ENCODE measurements at places on chromosomes 12 and 14.

DNA sequence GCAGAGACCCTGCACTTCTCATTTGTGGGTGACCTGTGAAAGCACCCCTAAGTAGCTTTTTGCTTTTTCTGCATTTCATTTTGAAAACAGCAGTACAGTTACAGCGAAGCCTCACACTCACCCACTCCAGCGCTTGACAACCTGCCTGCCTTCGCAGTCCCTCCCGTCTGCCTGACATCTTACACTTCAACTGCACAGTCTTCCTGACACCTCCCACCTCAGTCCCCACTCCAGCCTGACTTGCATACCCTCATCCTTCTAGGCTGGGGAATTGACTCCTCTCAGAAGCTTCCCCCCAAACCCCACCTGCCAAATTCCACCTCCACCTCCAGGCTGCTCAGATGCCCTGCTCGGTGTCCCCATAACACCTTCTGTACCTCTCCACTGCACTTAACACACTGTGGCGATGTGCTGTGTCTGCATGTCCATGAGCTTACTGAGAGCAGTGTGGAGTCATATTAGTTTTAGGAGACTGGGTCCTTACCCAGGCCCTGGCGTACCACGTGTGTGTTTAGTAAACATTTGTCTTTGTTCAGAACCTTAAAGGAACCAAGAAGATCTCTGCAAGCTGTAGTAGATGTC, 159.4 kb downstream of the PRKCH start:
- no peak for DNase-seq

DNA sequence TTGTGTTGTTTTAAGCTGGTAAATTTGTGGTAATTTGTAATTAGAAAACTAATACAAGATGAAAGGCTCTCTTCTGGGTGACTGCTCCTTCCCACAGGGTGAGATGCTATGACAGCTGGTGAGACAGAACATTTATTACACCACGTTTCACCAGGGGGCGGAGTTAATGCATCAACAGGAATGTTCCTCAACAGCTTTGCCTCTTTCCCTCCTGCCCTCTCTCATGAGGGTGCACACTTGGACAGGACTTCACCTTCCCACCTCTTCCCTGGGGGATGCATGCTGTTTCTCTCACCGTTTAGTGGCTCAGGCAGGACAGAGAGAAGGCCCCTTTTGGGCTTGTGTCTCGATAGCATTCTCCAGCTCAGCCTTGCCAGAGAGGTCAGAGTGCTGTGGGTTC, 13.4 kb upstream of the PPP1R1A start:
- DNase-seq = no peak

DNA sequence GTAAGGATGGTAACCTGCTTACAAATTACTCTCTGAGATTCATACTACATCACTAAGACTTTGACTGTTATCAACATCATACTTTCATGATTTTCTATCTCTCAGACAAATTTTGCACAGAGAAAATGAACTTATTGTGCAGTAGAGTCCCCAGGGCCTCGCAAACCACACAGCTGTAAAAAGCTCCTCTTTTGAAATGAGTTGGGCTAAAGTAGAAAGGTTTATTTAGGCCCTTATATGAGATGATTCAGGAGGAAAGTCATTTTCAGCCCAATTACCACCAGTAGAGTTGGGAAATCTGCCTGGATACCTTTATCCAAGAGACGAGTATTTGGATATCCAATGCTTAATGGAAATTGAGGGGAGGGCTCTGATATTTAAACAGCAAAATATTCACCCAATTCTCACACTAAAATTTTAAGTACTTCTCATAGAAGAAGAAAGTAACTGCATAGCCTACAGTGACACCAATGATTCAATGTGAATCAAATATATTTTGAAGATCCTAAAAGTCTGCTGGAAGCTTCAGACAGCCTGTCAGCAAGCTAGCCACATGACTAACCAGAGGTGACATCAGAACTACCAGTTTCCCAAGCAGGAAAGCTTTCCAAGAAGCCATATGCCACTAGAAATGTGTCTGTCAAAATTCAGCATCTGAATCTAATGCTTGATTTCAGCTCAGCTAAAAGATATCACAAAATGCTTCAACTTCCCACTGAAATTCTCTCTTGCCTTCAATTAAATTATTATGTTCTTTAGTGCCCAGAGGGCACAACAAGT, 190.1 kb upstream of the SYT1 start:
- DNase-seq = no peak

DNA sequence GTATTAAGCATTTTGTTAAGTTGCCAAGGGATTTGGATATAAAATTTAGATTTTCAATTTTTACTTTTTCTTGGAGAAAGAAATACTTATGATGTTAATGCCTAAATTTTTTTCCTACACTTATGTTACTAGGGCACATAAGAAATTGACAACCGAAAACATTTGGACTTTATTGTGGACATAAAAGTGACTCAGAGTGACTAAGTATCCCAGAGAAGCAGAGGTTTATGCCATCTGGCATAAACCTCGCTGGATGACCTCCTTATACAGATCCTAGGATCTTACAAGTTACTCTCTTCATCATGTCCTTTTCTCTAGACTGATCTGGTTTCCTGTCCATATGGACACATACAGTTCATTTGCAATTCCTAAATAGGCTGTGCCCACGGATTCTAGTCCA, 89.8 kb downstream of the RERG start:
- DNase-seq = no peak

GRCh38 chr12:62915204-62915529, 19.8 kb downstream of the PPM1H start:
- DNase-seq = no peak

- DNase-seq = no peak
Measured at GRCh38 chr14:20568393-20568792, 7.5 kb upstream of the RNASE9 start.

- DNase-seq = no peak
Measured at GRCh38 chr14:31465111-31465510, 7.8 kb upstream of the DTD2 start.

GRCh38 chr12:55607821-55608594, 28.7 kb upstream of the OR10P1 start:
- DNase-seq = no peak

- DNase-seq = no peak
Measured at GRCh38 chr12:30570211-30570890, 125.3 kb downstream of the IPO8 start.

GRCh38 chr12:130104571-130105106, 57.6 kb upstream of the FZD10 start:
- no peak for DNase-seq

GRCh38 chr12:68807576-68808387, at the start of gene MDM2:
Gene MDM2 (plus strand): TSS chr12:68808177. CDS start chr12:68808478, 301 bp downstream.
- DNase-seq = peak; percentile 92

- no peak for DNase-seq
Measured at GRCh38 chr12:1246637-1247036, 255.6 kb downstream of the ERC1 start.

DNA sequence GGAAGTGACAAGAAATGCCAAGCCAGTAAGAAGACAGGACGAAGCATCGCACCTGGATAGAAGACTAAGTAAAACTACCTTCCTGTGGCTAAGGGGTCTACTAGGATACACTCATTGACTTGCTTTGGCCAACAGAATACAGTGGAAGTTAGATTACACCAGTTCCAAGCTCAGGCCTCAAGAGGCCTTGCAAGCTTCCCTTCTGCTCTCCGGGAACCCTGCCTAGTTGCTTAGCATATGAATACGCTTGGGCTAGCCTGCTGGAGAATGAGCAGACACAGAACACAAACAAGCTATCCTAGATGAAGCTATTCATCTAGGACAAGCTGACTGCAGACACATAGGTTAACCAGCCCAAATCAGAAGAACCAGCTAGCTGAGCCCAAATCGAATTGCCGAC, 97.0 kb downstream of the DPF3 start:
- no peak for DNase-seq

GRCh38 chr12:14264778-14265177, 100.7 kb upstream of the ATF7IP start:
- no peak for DNase-seq

GRCh38 chr12:29088611-29089219, 60.4 kb upstream of the FAR2 start:
- DNase-seq = no peak

- no peak for DNase-seq
Measured at GRCh38 chr12:43196268-43196907, 355.6 kb downstream of the ADAMTS20 start.

DNA sequence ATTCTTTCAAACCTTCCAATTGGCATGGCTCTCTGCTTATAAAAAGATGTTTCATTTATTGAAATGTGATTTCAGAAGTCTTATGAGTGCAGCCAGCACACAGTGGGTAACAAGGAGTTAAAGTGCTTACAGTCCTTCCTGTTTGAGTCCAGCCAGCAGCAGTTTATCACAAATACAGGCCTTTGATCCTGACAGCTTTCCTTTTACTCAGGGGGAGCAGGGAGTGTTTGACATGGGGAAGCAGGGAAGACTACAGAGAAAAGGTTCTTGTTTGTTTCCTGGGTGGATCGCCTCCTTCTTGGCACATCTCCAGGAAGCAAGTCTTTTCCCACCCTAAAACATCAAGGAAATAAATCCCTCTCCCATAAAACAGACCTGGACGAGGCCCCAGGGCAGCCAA, 216.1 kb downstream of the MSRB3 start:
- DNase-seq = no peak

- DNase-seq = no peak
Measured at GRCh38 chr12:22505826-22506225, 38.5 kb downstream of the C2CD5 start.

- no peak for DNase-seq
Measured at GRCh38 chr12:130911933-130912332, 40.1 kb downstream of the RAN start.

- DNase-seq = no peak
Measured at GRCh38 chr12:13536219-13536910, 339.8 kb downstream of the EMP1 start.

DNA sequence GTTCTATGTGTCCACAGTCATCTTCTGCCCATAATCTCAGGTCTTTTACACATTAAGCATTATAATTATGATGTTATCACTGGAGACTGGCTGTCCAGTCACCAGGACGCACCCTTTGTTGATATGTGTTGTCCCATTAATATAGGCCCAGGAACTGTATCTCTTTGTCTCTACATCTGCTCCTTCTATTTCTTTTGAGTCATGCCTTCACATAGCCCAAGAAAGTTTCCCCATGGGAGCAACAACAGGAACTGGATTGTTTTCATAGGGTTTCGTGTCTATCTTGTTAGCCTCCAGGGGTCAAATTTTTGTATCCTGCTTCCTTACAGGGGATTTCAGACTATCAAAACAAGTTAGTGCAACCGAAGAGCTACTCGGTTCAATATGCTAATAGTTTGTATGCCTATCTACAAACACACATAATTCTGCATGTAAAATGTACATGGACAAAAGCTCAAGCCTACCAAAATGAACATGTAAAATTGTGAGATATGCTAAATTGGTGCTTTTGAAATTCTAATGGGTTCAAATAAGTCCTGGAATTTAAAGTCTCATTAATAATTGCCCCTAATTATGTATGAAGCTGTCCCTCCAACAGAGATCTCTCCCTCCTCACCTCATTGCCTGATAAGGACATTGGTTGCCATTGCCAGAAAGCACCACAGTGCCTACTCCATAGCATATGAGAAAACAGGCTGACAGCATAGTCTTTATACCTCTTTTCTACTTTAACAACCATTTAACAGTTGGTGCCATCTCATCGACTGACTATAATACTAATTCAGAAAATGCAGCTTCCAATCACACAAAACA, 99.8 kb upstream of the DIO2 start:
- DNase-seq = no peak

GRCh38 chr12:47838286-47838931, 18.7 kb upstream of the HDAC7 start:
- no peak for DNase-seq

GRCh38 chr12:71749666-71750065, 5.0 kb upstream of the RAB21 start:
- DNase-seq = no peak

- no peak for DNase-seq
Measured at GRCh38 chr12:29763301-29763683, 20.4 kb downstream of the TMTC1 start.

DNA sequence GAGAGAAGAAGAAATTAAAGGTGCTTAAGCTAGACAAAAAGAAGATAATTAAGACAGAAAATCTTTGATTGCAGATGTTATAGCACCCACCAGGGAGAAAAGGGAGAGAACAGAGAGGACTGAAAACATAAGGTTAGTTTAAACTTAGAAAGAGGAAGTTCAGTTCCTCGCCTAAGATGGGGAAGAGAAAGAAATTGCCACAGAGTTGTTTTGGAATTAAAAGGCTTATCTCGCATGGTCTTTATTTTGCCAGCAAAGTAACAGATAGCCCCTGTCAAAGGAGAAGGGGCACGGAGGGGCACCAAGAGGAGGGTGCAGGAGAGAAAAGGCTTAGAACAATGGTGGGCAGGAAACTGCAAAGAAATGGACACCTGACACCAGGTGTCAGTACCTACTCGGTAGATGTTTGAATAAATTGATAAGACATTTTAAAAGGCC, 17.8 kb upstream of the OXA1L start:
- no peak for DNase-seq

DNA sequence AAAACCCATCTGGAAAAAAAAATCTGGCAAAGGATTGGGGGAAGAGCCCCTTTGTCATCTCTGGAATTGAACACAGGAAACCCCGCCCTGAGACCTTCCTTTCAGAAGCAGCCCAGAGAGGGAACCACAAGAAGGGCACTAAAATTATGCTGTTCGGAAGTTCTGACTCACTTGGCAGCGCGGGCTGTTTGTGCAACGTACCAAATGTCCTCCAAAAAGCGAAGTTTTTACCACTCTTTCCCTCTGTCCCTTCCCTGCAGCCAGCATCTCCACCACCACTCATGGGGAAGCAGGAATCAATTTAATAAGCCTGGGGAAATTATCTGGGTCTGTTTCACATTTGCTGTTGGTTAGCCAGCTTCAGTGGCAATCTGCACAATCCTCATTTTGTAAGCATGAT, 3.2 kb upstream of the SYNE3 start:
- peak; percentile 59 for DNase-seq

DNA sequence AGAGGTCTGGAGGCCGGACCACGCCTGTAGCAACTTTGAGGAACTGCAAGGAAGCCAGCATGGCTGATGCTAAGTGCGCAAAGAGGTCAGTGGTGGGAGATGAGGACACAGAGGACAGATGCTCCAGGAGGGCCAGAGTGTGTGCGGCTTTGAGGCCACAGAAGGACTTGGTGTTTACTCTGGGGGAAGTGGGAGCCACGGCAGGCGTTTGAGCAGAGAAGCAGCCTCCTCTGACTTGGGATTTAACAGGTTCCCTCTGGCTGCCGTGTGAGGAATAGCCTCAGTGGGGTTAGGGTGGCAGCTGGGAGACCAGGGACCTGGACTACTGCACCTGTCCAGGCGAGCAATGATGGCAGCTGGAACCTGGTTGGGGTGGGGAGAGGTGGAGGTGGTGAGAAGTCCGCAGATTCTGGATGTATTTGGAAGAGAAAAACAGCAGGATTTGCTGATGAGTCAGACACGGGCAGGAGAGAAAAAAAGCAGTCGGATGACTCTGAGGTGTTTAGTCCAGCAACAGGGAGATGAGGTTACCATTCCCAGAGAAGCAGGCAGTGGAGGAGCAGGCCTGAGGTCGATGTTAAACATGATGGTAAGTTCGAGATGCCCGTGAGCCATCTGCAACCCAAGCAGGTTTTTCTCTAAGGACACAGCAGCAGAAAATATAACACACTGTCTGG, 143.5 kb downstream of the SCARB1 start:
- DNase-seq = no peak

GRCh38 chr14:39568809-39569538, 136.7 kb upstream of the FBXO33 start:
- DNase-seq = no peak

- DNase-seq = no peak
Measured at GRCh38 chr12:39588348-39588747, 31.3 kb downstream of the ABCD2 start.

Data from stimulated activated CD4-positive, alpha-beta T cell treated with anti-CD3 and anti-CD28 coated beads, Interleukin-4, amount 100 ng/mL, for 1 hour (primary cell).